Stimulated activated CD8-positive, alpha-beta memory T cell treated with anti-CD3 and anti-CD28 coated beads, Interleukin-15, amount 100 ng/mL, for 4 hours (primary cell): ENCODE measurements at places on chromosomes 7 and 10.

- DNase-seq: no peak
Measured at GRCh38 chr7:150855476-150856302, 3.4 kb downstream of the AOC1 start.

- no peak for DNase-seq
Measured at GRCh38 chr7:45880433-45880860, 7.6 kb upstream of the CCDC201 start.

DNA sequence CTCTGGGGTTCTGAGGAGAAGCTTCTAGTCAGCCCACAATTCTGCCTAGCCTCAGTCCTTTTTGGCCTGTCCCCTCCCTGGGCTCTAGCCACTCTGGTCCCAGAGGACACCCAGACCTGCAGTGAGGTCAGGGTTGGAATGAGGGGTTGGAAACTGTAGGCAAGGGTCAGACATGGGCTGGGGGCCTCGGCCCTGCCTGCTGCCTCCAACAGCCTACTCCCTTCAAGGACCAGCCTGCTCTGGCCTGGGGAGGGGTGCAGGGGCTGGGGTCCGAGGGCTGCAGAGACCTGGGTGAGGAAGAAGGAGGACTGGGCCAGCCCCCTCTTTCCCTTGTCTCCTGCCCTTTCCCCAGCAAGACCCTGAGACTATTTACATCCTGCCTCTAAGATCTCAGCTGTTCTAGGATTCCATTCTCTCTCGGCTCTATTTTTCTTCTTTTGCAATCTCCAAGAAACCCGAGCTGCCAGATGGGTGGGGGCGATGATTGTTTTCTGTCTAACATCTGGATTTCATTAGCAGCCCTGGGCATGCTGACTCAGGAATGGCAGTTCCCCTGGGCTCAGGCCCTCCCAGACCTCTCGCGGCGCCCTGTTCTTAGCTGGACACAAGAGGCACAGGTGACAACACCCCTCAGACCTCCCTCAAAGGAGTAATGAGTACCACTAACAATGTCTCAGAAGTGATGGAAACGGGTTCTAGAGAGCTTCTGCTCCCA is 23.1 kb downstream of the ZCCHC24 start:
- no peak for DNase-seq

- DNase-seq: no peak
Measured at GRCh38 chr7:39212876-39213275, 235.2 kb downstream of the POU6F2 start.

DNA sequence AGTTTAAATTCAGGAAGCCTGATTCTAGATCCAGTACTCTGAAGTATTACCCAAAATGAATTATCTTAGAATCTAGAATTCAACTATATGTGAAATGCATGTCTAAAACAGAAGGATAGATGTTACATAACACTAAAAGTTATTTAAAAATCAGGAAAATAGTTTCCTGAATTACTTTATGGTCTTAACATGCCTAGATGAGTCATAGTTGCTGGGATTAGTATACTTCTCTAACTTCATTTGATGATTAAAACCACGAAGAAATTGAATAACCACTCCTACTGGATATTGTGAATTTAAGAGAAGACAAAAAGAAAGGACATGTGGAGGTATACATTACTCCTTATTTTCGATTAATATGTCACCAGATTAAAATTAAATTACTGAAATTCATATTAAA is 65.5 kb downstream of the ATAD1 start:
- DNase-seq: no peak

- DNase-seq: no peak
Measured at GRCh38 chr10:119006451-119007210, 22.9 kb upstream of the NANOS1 start.

DNA sequence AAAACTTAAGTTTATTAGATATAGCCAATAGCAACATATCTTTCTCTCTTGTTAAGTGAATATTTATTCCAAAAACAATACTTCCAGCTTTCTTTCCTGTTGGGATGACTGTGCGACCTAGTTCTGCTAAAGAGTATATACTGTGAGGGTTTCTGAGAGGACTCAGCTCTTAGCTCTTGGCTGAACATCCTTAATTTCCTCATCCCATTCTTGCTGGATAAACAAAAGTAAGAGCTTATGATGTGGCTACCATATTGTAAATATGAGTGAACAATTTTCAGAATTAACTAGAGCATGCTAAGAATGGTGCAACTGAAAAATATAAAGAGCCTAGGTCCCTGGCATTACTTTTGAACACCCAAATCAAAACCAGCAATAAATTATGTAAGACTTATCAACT is 279.5 kb upstream of the GNAI1 start:
- no peak for DNase-seq

GRCh38 chr7:20343941-20344340 is 13.2 kb downstream of the ITGB8 start:
- no peak for DNase-seq

- DNase-seq: no peak
Measured at GRCh38 chr7:128404886-128405470, 4.8 kb downstream of the IMPDH1 start.

DNA sequence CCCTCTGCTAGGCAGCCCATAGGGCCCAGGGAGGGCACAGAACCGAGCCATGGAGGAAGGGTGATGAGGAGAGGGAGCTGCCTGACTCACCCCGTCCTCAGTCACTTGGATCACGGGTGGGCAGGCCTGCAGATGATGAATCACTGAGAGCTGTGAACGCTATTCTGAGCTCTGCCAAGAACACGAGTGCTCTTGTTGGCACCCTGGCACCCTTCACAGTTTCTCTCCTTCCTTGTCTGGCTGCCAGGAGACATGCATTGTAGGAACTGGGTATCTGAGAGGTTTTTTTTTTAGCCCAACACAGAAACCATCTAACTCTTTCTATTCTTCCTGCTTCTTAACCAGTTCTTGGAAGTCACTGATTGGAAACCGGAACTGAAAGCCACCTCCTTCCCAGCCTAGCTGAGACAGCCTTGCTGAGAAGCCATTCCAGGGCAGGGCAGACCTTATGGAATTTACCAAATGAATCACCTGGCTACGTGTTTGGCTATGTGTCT is 82.1 kb downstream of the SLC37A3 start:
- DNase-seq: no peak

DNA sequence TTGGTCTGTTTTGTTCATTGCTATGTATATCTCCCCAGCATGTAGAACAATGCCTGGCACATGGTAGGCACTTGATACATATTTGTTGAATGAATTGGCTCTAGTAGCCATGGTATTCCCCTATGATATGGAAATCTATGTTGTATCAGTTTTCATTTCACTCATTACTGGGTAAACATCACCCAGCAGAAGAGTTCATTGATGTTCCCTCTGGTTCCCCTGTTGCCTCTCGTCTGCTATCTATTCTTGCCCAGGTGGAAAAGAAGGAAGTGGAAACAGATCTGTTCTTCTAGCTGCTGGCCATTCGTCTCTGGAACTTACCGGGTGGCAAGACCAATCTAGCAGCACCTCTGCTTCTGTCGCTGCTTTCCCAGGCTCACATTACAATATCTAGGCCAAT is 71.5 kb downstream of the LRRC4 start:
- no peak for DNase-seq

- DNase-seq: no peak
Measured at GRCh38 chr7:114081606-114082425, 163.0 kb upstream of the PPP1R3A start.

DNA sequence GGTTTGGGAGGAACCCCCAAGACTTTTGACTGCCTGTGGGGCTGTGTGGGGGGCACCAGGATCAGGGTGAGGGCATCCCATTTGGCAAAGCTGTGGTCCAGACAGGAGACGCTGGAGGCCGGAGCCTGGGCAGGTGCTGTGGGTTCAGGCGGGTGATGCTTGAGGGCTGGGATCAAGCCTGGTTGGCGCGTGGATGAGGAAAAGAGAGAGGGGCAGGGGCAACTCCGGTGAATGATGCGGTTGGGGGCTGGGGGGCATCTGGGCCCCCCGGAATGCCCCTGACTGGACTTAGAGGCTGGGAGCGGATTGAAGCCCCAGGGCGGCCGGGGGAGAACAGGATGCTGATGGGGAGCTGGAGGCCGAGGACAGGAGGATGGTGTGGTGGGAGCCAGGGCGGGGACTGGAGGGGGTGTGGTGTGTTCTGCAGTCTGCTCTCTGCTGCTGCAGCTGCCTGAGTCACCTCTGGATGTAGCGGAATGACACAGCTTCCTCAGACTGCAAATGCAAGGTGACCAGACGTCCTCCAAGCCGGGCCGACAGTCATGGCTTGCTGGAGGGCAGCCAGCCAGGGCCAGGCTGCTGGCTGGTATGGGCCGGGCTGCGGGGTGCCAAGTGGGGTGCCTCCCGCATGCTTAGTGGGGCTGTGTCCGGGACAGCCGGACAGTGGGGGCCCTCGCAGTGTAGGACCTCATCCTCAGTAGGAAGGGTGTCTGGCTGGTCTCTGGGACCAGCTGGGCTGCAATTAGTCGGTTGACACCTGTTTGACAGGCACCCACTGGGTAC is 3.2 kb downstream of the MAFK start:
- no peak for DNase-seq

DNA sequence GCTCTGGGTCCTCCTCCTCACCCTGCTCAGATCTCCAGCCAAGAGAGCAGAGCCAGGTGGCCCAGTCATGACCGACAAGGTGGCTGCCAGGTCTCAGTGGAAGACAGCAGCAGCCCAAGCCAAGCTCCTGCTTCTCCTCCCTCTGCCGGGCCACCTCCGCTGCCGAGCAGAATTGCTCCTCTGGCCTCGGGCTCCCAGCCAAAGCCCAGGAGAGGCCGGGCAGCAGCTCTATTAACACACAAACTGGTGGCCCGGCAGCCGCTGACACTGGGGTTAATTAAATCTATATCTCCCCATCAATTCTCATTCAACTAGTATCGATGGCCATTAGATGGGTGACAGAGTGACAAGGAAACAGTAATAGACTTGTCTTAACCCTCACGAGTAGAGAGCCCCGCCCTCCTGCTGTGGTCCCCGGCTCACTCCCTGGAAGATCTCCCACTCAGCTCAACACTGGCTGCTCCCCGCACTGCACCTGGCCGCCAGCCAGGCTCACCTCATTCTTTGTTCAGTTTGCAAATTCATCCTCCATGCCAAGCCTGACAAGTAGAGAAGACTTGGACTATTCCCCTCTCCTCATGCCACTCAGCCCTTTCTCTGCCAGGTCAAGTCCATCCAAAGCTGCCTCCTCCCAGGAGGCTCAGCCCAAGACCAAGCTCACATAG is 74.1 kb upstream of the UNC5B start:
- DNase-seq: no peak

DNA sequence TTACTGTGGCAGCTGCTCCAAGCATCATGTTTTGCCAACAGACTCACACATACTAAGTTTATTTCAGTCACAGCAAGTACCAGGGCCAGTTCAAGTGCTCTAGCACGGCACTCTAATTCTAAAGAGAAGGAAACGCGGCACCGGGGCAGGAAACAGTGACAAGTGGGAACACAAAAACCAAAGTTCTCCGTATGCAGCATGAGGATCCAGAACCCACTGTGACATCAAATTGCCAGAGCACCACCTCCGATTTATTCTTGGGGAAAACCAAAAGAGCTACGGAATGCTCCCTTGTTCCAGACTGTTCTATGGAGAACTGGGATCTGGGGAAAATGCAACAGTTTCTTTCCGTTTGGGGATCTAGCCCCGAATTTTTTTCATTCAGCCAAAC is 448 bp upstream of the PTER start:
- no peak for DNase-seq
